ENCODE measurements at places on chromosomes 5 and 9. TPM values are rescaled to one million over a fixed set of nuclear protein-coding genes. Genes with fewer than 3 reads are reported as not detected.

FLT4 gene
- polyA plus RNA-seq, result 8.4 TPM

MOB3B gene
- 3.8 TPM for polyA plus RNA-seq

RGS7BP gene
- 2.3 TPM for polyA plus RNA-seq

- no peak for DNase-seq
Measured at GRCh38 chr9:98567540-98568233, 141.0 kb downstream of the GABBR2 start.

RAPGEF1 gene
- 38.3 TPM for polyA plus RNA-seq

DNA sequence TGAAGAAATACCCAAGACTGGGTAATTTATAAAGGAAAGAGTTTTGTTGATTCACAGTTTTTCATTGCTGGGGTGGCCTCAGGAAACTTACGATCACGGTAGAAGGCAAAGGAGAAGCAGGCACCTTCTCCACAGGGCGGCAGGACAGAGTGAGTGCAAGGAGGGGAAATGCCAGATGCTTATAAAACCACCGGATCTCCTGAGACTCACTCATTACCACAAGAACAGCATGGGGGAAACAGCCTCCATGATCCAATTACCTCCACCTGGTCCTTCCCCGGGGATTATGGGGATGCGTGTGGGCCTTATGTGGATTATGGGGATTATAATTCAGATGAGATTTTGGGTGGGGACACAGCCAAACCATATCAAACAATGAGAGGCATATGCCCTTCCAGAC is 18.5 kb upstream of the RORB start:
- DNase-seq, result no peak

PCDHGC5 gene
- polyA plus RNA-seq, result 0.29 TPM

DNA sequence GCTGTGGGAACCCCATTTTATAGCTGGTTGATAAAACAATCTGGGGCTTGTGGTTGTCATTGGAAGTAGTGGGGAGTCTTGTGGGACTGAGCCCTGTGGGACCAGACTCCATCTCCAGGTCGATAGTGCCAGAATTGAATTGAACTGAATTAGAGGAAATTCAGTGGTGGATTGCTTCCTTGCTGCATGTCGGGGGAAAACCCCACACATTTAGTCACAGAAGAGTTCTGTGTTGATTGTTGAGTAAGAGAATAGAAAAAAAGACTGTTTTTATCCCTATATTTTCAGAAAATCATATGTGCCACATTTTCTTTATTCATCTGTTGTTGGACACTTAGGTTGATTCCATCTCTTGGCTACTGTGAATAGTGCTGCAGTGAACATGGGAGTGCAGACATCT is 209.7 kb downstream of the ARHGEF28 start:
- DNase-seq, result no peak

LYRM7 gene
- polyA plus RNA-seq, result 6.7 TPM
